Cerebellum (tissue), 4 donors: ENCODE measurements at places on chromosomes 11 and 22.
A peak's percentile ranks its signal among the peaks of the same experiment; 100 is the strongest.

- no peak for DNase-seq
These were observed 1.4 kb upstream of the SIGIRR start for GRCh38 chr11:416051-416756.

DNA sequence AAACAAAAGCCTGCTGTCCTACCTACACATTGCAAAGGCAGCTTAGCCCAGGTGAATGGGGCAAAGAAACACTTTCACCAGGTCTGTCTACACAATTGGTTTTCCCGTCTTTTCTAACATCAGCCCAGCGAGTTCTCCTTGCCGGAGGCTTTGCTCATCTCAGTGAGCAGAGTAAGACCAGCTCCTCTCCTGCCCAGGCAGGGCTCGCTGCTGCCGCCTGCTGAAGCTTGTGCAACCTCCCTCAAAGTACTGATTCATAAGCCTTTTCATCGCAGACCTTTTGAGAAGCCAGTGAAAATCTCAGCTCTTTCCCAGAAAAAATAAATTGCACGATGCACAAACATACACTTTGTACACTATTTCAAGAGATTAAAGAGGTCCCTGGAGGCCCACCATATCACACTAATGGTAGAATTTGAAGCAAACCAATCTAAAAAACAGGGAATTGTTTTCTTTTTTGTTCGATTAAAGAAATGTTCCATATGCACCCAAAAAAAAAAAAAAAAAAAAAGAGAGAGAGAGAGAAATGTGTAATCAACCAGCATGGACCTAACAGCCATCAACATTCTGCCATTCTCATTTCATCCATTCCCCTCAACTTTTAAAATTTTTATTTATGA lies 328.1 kb upstream of the MPPED2 start:
- DNase-seq = peak; percentile 9

DNA sequence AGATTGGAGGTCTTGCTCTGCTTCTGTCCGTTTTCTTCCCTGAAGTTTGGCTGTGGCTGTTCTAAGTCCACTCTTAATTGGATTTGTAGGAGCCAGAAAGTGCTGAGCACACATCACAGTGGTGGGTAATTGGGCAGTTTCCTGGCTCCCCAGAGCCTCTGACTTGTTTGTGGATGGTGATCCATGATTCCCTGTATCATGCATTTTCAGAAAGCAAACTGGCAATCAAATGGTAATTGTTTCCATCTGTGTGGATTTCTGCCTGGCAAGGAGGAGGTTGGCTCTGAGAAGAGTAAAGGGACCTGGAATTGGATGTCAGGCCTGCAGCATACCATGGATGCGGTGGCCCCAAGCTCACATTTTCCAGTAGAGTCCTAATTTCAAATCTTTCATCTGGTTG lies 49.5 kb downstream of the PPFIBP2 start:
- no peak for DNase-seq

DNA sequence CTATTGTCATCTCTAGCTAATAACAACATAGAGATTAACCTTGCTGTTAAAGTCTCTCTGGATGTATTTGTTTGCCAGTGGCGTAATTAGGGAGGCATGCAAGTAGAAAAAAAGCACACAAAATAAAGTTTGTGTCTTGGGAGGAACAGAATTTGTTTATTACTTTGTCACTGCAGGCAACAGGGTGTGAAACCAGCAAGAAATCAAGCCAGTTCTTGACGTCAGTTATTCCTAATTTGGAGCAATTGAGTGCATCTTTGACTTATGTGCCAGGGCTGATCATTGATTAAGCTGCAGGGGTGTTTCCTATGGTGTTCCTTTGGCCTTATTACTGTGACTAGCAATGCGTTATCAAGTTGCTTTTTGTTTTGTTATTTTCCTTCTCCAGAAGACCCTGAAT lies 751.0 kb downstream of the KCNA4 start:
- no peak for DNase-seq

- no peak for DNase-seq
These were observed 3.0 kb upstream of the EI24 start for GRCh38 chr11:125566235-125566634.

DNA sequence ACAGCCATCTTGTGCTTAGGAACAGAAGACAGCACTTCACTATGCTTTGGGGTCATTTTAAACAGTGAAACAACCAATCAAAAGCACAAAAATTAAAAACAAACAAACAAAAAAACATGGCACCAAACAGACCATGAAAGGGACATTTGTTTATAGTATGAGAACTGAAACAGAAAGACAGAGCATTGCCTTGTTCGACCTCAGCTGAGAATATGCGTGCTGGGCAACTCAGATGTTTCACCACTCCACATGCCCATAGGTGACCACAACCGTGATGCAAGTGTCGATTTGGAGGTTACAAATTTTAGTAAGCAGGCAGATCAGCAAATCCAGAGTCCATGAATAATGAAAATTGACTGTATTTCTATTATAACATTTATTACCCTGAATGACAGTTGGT lies 30.0 kb downstream of the NNMT start:
- DNase-seq = no peak

DNA sequence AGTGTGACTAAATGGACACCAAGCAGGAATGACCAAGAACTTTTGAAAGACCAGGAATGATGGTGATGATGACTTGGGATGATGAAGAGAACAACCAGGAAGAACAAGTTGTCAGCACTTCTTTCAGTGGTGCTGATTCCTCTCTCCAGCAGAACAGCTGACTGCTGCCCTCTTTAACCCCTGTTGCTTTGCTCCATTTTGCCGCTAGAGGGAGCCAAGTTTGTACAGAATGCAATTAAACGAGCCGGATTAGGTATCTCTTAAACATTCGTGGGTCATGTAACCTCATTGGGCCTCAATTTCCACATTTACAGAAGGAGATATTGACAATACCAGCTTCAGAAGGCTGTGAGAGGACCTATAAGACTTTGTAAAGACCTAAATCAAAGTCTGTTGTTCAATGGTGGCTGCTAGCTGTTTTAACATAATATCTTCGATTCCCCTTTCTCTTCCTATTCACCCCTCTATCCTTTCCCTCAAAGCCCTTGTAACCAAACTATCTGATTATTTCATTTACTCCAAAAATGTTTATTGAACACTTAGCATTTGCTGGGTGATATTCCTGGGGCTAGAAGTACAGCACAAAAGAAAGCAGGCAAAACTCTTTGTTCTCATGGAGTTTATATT lies 1.9 kb downstream of the OR4S1 start:
- no peak for DNase-seq

GRCh38 chr11:115500547-115501501 lies 3.4 kb downstream of the CADM1 start:
- DNase-seq = no peak

DNA sequence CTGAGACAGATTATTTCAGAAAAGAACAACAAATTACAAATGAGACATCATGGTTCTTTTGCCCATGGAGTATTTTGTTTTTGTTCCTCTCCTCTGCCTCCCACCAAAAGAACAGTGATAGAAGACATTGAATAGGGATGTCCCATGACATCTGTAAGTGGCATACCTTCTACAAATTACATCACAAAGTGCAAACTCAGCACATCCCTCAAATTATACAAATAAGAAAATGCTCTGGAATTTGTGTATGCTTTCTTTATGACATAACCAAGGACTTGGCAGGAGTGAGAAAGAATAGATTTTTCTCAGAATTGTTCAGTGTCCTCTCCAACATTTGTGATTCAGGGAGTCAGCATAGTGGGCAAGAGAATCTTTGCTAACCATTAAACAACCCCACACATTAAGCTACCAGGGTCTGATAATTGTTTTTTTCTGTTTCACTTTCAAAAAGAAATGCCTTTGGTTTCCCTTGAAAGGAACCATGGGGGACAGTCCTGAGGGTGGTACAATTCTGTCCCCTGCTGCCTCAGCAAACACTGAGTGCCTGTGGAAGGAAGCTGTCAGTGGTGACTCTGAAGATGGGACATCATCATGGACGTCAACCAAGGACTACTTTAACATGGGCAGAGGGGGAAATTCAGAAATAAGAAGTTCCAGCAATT lies 430.3 kb downstream of the AASDHPPT start:
- no peak for DNase-seq

DNA sequence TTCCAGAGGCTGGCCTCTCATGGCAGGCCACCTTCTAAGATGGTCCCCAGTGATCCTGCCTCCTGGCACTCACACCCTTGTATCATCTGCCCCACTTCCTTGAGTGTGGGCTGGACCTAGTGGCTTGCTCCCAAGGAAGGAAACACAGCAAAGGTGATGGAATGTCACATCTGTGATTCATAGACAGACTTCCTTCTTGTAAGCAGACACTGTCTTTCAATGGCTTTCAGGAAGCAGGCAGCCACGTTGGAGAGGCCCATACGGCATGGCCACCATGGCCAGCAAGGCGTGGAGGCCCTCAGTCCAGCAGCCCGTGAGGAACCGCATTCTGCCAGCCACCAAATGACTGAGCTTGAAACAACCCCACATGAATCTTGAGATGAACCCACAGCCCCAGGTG lies 11.3 kb downstream of the LMO1 start:
- DNase-seq = no peak

GRCh38 chr11:126152586-126152985 lies 58.9 kb downstream of the RPUSD4 start:
- DNase-seq = no peak

- DNase-seq = no peak
These were observed 154.8 kb upstream of the TBCEL start for GRCh38 chr11:120869097-120869496.

DNA sequence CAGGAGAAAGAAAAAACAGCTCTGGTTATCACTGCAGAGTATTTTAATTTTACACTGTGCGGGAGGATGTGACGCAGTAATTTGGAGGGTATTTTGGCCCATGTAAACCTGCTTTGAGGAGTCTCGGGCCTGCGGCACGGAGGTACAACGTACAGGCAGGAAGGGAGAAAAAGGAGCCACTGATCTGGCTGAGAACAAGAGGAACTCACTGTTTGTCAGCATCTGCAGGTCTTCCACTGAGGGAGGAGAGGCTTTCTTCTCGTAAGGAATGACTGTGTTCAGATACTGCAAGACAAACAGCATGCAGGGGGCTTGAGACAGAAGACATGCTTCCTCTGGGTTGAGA lies 44.0 kb downstream of the FEZ1 start:
- no peak for DNase-seq

DNA sequence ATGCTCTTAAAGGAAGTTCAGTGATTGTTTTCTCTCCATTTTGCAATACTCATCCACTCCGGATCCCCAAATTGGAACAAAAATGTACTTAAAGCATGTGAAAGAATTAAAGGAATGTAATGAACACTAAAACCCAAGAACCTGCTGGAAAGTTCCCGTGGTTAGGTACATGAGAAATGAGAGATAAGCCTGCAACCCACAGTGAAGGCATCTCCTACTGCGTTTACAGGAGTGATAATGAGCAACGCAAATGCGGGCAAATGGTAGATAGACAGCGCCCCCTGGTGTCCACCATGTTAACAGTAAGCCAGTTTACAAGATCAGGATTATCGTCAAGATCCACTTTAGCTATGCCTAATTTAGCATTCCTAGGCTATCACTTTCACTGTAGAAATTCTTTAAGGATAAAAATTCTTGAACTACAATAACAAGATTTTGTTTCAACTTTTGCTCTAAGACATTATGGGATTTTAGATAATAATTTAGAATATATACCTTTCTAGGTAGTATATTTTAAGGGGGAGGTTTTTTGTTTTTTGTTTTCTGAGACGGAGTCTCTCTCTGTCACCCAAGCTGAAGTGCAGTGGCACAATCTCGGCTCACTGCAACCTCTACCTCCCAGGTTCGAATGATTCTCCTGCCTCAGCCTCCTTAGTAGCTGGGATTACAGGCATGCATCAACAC lies 29.9 kb downstream of the ALG9 start:
- DNase-seq = peak; percentile 77

GRCh38 chr11:80327956-80328614 lies 887.3 kb upstream of the TENM4 start:
- DNase-seq = no peak

GRCh38 chr11:67544616-67545242 lies 21.5 kb upstream of the CABP2 start:
- DNase-seq = no peak

DNA sequence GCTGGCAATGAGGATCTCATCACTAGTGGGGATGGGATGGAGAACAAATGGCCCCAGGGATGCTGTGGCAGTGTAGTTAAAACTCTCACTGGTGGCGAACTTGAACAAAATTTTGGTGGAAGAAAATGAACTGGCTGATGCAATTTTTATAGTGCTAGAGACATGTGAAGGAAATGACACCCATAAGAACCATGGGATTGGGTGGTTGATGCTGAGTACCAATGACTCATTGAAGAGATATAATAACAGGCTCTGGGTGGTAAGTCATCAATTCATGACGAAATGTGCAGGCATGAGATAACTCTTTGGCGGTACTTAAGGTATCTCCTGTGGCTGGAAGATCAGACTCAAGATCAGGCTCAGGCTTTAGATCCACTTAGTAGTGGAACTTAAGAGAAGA lies 172.9 kb upstream of the DDI1 start:
- no peak for DNase-seq

GRCh38 chr11:86482692-86483091 lies 108.0 kb downstream of the CCDC81 start:
- no peak for DNase-seq

- DNase-seq = no peak
These were observed 70.7 kb upstream of the PAX6 start for GRCh38 chr11:31881825-31882224.

DNA sequence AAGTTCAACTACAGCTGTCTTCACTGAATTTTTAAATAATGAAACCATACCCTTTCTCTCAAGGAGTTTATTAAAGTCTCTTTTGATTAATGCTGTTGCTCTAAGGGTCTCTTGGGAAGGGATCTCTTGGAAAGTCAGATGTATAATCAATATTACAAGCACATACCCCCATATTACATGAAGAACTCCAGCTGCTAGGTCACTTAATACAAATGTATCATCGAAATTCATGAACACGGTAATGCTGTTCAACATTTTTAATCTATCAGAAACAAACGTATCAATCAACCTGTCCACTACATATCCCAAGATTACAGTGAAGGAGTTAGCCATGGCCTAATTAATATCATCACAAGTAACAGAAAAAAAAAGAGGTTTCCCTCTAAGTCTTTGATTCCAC lies 383.2 kb upstream of the ARHGAP42 start:
- no peak for DNase-seq

GRCh38 chr22:48496226-48496845 lies 1331.3 kb downstream of the BRD1 start:
- DNase-seq = no peak

GRCh38 chr11:19984048-19984742 lies 176.1 kb downstream of the DBX1 start:
- no peak for DNase-seq

DNA sequence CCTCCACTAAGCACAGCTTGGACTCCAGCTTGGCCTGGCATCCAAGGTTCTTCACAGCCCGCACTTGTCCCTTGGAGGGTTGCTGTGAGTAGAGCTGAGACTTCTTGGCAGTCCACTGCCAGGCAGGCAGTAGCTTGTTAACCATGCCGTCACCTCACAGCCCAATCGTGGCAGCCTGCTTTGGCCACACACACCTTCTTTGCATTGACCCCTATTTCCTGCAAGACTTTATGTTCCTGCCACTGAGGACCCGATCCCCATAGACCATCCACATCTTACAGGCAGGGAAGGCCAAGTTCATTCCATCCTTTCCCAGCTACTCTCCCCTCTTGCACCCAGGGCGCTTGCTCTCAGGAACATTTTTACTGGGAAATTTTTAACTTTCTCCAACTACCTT lies 2.5 kb upstream of the PYGM start:
- DNase-seq = peak; percentile 47

- DNase-seq = no peak
These were observed 1425.8 kb downstream of the TBC1D22A start for GRCh38 chr22:48188231-48188721.

- no peak for DNase-seq
These were observed 22.5 kb downstream of the GSTT2B start for GRCh38 chr22:23938328-23939016.
